ENCODE measurements at places on chromosomes 1 and 21.
A peak's percentile ranks its signal among the peaks of the same experiment; 100 is the strongest.

GRCh38 chr1:81850495-81850894 lies 49.8 kb downstream of the ADGRL2 start:
- DNase-seq, result no peak

DNA sequence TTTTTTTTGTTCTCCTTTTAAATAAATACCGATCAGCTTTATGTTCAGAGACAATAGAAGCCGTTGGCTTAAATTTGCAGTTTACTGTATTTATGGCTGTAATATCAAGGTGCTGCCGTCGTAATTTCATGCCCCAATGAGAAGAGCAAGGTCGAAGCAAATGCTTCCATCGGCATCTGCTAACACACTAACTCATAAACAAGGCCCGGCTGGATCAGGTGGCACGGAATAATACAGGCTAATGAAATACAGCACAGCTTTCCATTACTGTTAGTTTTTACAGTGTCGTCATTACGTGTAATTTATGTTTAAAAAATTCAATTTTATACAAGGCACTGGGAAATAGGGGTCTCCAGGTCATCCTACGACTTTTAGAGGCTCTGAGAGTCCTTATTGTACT lies 119.0 kb downstream of the PEX14 start:
- DNase-seq, result no peak

GRCh38 chr1:53125623-53126360 lies 16.6 kb downstream of the SLC1A7 start:
- no peak for DNase-seq

DNA sequence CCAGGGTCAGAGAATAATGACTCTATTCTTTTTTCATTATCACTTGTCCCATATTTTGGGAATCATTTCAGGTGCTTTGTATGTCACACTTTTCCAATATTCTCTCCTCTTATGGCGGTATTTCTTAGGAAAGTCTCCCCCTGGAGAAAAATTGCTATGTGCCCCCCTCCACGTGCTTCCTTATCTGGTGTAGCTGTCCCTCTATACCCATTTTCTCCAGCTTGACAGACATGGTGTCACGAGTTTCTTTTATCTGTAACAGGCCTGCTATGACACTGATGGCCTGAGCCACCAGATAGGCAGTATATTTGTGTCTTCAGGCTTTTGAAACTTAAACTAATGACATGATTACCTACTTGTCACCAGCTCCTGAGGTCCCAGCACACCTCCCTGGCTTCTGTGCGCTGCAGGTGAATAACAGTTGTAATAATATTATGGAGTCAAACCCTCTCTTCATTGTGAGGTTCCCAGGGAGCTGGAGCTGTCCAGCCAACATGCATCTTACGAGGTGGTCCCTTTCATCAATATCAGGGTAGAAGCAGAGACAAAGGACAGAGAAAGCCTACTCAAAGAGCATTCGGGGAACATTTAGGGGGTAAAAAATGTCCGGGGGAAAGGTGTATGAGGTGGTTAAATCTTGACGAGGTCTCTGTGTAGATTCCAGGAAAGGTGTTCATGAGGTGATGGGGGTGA lies 71.2 kb upstream of the DUSP10 start:
- DNase-seq, result no peak

GRCh38 chr21:41612674-41613532 lies 104.9 kb upstream of the TMPRSS2 start:
- peak; percentile 97 for DNase-seq

DNA sequence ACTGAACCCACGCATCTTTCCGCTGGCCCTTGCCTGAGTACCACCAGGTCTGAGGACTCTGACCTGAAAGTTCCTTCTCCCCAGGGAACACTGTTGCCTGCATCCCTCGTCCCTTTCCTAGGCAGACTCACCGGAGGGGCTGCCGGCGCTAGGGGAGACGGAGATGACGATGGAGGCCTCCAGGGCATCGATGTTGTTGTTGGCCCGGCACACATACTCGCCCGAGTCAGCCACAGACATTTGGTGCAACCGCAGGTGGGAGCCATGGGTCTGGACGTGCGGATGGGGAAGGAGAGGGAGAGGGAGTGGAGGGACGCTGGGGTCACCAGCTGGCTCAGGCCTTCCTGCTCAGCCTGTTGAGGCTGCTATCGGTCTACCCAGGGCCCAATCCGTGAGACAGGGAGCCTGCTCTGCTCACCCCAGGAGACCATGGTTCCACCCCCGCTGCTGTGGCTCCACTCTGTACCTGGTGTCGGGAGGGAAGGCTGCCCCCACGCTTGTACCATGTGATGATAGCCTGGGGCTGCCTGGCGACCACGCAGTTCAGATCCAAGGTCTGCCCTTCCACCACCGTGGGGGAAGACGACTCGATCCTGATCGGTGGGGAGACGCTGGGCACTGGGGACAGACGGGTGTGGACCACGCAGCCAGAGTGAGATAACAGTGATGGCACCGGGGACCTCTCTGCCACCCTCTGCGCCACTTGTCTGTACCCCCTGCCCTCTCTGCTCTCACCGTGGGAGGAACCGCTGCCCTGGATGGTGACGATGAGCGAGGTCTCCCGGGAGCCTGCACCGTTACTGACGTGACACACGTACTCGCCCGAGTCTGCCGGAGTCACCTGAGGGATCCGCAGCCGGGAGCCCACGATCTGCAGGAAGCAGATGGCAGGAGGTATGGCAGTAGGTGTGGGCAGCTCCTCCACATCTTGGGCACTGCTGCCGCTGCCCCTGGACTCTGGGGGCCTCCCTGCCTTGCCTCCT lies 35.4 kb downstream of the LDLRAD2 start:
- no peak for DNase-seq

DNA sequence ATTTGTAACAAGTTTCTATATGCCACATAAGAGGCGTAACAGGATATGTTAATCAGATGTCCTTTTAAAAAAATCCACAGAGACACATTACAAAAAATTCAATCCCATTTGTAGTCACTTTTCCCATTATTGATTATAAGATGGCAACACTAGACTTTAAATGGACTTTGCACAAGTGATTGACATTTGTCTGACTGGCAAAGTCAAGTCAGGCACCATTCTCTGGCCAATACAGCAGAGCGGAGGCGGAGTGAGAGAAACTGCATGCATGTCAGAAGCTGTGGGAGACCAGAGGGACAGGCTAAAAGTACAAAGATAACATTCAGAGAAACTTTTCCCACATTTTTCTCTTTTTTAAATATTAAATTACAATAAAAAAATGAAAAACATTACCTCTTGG lies 28.1 kb upstream of the RGS5 start:
- DNase-seq, result no peak

DNA sequence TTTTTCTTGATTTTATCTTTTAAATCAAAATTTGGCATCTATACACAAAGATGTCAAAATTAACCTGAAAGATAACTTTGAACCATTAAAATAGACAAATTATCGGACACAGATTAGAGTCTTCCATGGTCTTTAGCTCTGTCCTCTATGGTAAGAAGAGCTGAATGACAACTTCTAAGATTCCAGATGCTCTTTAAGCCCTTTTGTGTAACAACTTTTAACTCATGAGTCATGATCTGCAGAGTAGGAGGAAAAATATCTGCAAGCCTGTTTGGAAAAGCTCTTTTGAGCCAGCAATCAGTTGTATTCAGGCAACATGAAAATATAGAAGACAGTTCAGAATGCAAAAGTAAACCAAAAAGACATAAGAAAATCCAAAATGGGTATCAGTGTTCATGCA lies 37.8 kb downstream of the TTC13 start:
- DNase-seq, result no peak
